ENCODE measurements at places on chromosomes 3 and 15.

DNA sequence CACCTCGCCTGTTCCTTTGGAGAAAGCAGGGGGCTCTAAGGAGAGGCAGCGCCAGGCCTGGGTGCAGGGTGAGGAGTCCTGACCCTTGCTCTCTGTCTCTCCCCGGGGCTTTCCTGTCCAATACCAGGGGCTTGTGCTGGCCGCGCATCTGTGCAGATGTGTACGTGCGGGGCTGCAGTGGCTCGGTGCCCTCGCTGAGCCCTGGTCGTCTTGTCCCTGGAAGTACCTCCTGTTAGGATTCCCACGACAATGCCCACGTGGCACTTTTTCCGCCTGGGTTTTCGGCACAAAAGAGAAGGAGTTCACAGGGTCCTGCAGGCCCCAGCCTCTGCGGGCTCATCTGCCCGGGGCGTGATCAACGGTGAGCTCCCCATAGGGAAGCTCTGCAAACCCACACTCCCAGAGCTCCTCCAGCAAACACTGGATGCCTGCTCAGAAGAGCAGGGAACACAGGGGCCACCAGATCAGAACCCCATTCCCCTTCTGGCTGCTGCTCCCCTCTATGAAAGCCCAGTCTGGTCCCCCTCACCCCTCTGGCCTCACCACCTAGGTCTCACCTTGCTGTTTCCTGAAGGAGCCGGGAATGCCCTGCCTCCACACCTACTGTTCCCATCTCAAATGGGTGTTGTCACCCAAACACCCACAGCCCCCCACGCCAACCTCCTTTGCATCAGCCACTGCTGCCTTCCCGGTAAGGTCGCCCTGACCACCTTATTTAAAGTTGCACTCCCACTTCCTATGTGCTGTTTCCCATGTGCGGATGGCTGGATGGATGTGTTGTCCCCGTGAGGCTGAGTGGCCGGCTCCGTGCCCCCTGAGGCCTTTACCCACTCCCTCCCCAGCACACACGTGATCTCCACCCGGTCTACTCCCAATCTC lies 62.6 kb upstream of the PRR20G start:
- DNase-seq = no peak

DNA sequence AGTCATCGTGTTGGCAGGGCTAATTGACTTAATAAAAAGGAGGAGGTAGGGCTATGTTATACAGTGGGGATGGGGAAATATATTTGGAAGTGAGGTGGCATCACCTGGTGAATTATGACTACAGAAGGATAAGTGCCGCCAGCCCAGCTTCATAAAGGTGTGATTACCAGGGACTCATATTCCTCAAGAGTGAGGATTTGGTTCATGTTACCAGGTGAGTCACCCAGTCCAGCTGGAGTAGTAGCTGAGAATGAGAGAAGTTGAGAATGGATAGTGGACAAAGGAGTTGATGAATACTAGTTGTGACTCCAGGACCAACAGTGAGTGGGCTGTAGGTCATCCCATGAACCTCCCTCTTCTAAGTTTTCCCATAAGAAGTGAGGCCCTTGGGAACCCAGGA lies 143.0 kb upstream of the GALNT15 start:
- DNase-seq = no peak

- DNase-seq = no peak
Measured at GRCh38 chr3:12705981-12706380, 42.1 kb upstream of the RAF1 start.

- DNase-seq = no peak
Measured at GRCh38 chr3:193556841-193557240, 2.1 kb upstream of the ATP13A4 start.

GRCh38 chr15:38506997-38507396 lies 53.1 kb downstream of the FAM98B start:
- DNase-seq = no peak

DNA sequence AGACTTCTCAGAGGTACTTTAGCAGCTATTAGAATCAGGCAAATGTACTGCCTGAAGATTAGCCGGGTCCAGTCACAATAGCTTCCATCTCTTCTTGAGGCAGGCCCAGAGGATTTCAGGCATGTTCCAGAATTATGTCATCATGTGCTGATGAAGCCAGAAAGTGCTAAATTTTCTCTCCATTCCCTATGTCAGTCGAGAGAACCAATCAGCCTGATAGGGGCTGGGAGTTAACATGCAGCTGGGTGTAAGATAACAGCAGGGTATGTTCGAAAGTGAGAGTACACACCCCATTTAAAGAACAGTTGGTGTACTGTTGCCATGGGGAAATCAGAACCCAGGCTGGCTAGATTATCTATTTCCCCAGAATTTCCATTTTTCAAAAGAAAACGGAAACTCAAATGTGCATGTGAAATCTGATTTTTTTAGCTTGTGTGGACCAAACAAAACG lies 48.7 kb downstream of the MYH15 start:
- DNase-seq = no peak

- DNase-seq = no peak
Measured at GRCh38 chr3:71217640-71218222, 365.8 kb downstream of the FOXP1 start.

- DNase-seq = no peak
Measured at GRCh38 chr15:59550956-59551355, 60.6 kb upstream of the GCNT3 start.

GRCh38 chr3:38148311-38148882 lies 9.9 kb downstream of the MYD88 start:
- DNase-seq = no peak

- no peak for DNase-seq
Measured at GRCh38 chr3:55297706-55298105, 189.4 kb downstream of the WNT5A start.

DNA sequence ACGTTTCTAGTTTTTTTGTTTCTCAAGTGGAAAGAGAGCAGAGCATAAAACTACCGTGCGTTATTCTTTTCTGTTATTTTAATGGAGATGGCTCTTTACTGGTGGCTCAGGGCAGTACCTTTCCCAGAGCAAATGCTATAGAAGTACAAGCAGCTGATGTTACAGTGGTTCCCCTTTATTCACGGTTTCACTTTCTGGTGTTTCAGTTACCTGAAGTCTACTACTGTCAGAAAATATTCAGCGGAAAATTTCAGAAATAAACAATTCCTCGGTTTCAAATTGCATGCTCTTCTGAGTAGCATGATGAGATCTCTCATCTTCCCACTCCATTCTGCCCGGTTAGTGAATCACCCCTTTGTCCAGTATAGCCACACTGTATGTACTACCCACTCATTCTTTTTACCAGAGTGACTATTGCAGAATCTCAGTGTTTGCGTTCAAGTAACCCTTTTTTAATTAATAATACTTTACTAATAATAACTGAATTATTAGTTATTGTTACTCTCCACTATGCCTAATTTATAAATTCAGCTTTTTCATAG lies 597.5 kb upstream of the ROBO2 start:
- no peak for DNase-seq

DNA sequence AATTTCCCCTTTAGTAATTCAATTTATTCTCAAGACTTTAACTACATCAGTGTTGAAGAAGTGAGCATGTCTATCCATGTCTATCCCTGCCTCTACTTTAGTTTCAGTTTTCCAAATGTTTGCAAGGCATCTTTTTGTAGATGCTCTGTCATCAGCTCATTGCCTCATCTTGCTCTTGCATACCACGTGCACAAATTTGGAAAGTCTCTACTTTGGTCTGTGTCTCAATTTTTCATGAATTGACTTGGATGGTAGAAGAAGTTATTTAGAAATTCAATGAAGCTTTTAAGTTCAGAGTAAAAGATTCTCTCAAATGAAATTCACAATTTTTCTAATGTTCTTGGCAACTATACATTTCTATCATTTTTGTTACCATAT lies 55.3 kb downstream of the CLDN1 start:
- no peak for DNase-seq

DNA sequence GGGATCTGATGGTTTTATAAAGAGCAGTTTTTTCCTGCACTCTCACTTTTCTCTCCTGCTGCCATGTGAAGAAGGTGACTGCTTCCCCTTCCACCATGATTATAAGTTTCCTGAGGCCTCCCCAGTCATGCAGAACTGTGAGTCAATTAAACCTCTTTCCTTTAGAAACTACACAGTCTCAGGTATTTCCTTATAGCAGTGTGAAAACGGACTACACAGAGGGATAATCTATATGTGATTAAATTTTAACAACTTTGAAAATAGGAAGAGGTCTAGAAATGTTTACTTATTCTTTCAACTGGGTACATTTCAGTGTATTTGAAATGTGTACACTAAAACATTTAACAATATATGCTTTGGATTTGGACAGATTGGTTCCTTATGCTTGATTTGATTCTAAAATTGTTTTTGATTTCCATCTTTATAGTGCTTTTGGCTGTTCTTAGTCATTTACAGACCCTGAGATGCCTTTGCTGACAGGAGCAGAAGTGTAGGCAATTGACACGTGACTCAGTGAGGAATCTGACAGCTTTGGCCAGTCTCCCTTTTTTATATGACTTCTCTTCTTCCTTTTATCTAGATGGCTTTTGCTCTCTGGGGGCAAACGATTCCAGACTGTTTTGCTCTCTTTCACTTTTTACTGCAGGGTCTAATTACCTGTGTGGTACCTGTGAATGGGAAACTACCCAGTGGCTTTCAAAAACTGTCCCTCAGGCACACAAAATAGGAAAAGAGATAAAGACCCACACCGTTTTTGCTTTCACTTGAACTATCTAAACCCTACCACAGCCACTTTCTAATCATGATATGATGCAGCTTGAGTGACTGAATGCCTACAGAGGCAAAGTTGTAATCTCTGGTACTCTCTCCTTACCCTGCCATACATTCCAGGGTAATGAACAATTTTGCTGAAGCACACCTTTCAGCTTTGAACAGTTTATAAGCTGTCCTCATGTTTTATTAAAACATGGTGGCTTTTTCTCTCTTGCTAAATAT lies 422.6 kb downstream of the ROBO1 start:
- DNase-seq = no peak

DNA sequence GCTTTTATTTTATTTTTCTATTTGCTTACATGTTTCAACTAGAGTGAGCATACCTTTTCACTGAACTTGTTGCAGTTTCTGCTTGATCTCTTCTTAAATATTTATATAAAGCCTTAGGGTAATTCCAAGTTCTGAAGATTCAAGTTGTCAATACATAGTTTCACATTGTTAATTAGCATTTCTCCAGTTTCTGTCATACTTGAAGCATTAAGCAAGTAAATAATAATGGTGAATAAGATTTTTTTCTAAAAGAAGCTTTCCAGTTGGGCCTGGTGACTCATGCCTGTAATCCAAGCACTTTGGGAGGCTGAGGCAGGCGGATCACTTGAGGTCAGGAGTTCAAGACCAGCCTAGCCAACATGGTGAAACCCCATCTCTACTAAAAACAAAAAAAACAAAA lies 53.9 kb downstream of the CALML4 start:
- DNase-seq = no peak

GRCh38 chr3:175108613-175109151 lies 249.5 kb downstream of the NAALADL2 start:
- no peak for DNase-seq

GRCh38 chr3:30872879-30873278 lies 21.6 kb downstream of the GADL1 start:
- no peak for DNase-seq

GRCh38 chr15:78438619-78439285 lies 736 bp downstream of the IREB2 start:
- no peak for DNase-seq

DNA sequence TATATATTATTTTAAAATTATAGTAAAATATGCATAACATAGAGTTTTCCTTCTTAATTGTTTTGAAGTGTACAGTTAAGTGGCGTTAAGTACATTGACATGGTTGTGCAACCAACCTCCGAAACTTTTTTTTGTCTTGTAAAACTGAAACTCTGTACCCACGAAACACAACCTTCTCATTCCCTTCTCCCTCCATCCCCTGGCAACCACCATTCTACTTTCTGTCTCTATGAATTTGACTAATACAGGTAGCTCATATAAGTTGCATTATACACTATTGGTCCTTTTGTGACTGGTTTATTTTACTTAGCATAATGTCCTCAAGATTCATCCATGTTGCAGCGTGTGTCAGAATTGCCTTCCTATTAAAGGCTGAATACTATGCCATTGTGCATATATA lies 179.4 kb downstream of the SATB1 start:
- DNase-seq = no peak

DNA sequence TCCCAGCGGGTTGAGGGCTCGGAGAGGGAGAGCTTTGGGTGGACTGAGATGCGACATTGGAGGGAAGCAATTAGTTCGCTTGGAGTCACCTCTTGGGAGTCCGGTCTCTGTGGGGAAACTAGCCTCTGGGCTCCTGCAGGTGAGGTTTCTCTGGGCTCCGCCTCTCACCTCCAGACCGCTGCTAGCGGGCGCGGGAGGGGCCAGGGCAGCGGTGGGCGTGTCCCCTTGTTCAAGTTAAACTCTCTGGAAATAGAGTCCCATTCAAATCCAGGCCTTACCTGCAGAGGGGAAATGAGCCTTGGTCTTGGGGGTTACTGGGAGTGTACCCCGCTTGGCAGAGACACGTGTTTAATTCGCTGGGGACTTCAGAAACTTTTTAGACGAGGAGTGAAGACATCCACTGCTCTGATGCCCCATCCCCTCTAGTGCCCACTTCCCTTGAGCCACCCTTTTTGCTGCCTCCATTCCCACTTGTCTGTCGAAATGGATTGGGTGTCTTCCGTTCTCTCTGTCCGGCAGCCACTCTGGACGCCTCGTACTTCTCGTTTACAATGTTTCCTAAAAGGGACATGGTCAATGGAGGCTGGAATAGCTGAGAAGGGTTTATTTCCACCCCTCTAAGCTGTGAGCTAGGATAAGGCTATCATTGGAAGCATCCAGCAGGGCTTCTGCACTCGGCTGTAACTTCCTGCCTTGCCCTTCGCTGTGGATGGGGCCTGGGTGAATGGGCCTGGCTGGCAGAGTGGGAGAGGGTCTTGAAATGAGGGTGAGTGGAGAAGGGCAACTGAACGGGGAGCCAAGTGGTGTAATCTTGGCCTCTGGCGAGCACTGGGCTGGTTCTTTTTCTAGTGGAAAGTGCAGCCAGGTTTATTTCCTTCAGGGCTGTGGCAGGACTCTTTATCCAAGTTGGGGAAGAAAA lies 1.1 kb downstream of the MITF start:
- DNase-seq = no peak

DNA sequence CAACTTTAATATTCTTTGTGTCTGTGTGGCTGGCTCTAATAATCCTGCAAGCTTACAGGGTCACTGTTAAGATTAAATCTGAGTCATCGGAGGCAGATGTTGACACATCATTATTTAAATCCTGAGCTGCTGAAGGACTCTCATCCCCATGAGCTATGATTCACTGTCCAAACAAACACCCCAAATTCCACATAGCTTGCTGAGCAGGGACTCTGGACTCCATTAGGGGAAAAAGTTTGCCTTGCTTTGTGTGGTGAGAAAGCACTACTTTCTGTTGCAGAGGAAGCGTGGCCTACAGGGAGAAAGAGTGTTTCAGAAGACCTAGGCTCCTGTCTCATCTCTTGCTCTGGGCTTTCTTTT lies 213.7 kb downstream of the PDCD6IP start:
- no peak for DNase-seq

- no peak for DNase-seq
Measured at GRCh38 chr3:119834754-119835370, 53.0 kb downstream of the NR1I2 start.

DNA sequence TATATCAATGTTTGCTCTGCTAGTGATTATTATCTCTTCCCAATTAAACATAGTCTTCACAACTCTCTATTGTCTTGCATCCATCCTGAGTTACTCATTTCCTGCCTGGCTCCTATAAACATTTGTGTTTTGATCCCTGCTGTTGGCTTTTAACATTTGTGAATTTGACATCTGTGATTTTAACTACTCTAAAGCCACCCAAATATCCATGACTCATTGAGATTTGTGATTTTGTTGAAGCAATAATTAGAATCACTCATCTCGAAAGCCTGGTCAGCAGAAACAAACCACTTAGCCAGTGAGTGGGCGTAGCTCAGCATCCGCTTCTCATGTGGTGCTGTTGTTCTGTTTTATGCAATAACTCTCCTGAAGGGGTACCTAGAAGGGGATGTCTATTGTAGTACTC lies 174.3 kb upstream of the ZBTB20 start:
- DNase-seq = no peak

Measured in stimulated activated CD8-positive, alpha-beta memory T cell treated with anti-CD3 and anti-CD28 coated beads, Interleukin-7, amount 100 ng/mL, for 24 hours (primary cell).